ENCODE measurements at places on chromosomes 1 and 21.

DNA sequence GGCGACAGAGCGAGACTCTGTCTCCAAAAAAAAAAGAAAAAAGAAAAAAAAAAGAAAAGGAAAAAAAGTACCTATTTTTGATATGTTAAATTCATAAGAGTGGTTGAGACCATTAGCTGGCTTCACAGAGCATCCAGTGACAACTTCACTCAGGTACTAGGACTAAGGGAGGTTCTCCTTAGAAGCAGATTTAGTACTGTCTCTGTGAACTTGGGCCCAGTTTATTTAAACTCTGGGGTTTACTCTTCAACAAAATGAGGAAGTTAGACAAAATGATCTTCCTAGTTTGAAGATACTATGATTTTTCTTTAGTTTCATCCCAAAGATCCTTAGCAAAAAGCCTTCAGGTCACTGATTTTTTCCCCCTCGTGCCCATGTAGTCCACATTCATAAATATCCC, 21.2 kb downstream of the MACO1 start:
- DNase-seq, result no peak

DNA sequence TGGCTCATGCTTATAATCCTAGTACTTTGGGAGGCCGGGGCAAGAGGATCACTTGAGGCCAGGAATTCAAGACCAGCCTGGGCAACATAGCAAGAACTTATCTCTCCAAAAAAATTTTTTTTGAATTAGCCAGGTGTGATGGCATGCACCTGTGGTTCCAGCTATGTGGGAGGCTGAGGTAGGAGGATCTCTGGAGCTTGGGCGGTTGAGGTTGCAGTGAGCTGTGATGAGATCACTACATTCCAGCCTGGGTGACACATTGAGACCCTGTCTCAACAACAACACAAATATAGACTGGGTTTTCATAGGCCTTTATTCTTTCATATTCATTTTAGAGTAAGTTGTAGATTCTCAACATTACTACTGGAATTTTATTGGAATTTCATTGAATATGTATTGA, 12.8 kb downstream of the MED18 start:
- DNase-seq, result no peak

- DNase-seq, result no peak
Observed at GRCh38 chr1:75952016-75952415, 19.8 kb upstream of the ASB17 start.

DNA sequence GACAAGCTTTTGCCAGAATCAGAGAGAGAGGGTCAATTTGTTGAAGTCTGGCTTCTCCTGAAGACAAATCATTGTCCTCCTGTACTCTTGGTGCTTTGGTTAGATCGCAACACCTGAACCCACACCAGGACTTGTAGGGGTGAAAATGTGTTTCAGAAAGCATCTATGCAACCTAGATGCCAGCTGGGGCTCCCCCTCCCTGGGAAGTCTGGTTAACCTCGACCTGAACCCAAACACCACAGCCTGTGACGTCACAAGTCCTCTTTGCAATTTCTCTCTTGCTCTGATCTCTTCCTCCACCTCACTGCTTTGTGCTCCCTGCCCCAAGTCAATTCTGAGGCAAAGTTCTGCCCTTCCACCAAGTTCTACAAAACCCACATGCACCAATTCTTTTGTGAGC, 42.8 kb upstream of the USP24 start:
- DNase-seq, result no peak

All from stimulated activated CD4-positive, alpha-beta T cell treated with anti-CD3 and anti-CD28 coated beads, Interleukin-1b, Interleukin-23, amount 100 ng/mL, for 1 hour (primary cell).